ENCODE measurements at places on chromosomes 2 and 18.

- no peak for DNase-seq
Observed at GRCh38 chr2:44456946-44457345, 95.2 kb downstream of the CAMKMT start.

DNA sequence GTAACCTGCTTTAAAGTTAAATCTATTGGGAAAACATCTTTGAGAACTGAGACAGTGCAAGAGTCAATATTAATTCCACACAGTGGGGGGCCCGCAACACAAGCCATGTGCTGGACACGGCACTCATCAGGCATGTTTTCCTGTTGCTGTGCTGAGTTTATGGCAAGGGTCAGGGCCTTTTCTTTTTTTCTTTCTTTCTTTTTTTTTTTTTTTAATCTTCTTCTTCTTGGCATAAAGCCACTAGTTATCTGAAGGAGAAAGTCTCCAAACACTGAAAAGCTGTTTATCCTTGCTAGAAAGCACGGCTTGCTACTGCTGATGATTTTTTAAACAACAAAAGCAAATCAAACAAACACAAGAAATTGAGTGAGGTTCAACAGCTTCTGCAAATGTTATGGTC, 252.1 kb downstream of the ZNF521 start:
- no peak for DNase-seq

GRCh38 chr2:233867993-233868532, at the start of gene MSL3B:
Gene MSL3B (minus strand): TSS chr2:233868386.
- peak; percentile 76 for DNase-seq

DNA sequence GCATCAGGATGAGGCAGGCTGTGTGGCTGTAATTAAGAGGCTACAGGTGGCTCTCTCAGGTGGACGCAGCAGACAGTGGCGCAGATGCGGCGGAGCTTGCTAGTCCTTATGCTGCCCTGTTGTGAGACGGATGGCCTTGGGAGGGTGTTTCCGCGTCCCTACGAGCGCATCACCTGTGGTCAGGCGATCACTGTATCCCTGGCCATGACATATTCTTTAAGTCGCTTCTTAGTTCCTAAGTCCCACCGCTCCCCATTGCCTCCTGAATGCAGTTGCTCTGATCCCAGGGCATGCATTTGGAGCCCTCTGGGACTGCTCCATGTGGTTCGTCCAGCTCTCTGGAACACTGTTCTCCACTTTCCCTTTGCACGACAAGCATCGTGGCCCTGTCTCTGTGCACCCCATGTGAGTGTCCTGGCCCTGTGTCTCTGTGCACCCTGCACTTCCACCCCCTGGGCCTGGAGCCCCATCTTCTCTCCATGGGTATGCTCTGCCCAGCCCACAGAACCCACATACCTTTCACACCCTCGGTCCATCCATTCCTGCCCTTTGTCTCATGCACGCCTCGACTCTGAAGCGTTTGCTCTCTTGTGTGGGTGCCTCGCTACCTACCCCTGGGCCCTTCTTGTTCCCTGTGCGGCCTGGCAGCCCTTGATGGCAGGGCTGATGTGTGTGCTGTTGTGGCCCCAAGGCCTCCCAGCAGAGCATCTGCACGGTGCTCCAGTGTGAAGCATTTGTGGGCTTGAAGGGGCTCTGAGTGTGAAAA, 74.4 kb downstream of the SH3RF3 start:
- no peak for DNase-seq

- peak; percentile 78 for DNase-seq
Observed at GRCh38 chr2:17851731-17852585, 26.5 kb upstream of the KCNS3 start.

GRCh38 chr2:154392256-154392655, 306.2 kb upstream of the KCNJ3 start:
- no peak for DNase-seq

DNA sequence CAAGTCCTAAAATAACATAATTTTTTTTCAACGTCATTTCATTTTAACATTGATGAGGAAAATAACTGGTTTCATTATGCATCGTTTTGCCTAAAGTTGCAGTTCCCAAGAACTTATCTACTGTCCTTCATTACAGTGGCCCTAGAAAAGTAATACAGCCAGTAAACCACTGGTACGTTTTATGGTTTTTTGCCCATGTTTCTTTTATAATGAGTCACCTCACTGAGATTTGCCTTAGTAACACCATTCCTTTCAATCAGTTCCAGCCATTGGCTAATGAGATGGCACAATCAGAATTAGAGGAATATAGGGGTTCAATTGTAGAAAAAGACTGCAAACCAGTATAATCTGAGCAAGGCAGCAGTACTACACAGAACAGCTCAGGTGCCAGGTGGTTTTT, 422.6 kb upstream of the LYPD1 start:
- no peak for DNase-seq

DNA sequence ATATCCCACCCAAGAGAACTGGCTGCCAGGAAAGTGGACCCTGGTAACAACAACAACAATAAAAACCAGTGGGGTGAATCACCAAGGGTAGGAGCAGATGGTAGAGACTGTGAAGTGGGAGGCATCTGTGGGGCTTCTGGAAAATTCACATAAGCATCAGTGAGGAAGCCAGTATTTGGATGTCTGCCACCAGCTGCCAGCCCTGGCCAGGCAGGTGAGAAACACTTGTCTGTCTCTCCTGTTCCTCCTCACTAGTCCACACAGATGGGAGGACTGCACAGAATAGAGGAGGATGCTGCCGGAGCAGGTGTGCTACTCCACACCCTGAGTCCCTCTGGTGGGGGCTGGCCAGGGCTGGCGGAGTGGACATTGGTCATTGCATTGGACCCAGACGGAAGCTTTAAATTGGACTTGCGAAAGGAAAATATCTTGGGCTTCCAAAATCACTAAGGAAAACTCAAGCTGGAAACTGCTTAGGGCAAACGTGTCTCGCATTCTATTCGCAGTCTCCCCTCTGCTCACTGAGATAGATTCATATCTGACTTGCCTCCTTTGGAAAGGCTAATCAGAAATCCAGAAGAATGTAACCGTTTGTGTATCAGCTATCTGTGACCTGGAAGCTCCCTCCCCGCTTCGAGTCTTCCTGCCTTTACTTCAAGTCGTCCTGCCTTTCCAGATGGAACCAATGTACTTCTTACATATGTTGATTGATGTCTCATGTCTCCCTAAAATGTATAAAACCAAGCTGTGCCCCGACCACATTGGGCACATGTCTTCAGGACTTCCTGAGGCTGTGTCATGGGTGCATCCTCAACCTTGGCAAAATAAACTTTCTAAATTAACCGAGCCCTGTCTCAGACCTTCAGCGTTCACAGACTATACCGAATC, 69.1 kb downstream of the NAB1 start:
- DNase-seq = no peak

DNA sequence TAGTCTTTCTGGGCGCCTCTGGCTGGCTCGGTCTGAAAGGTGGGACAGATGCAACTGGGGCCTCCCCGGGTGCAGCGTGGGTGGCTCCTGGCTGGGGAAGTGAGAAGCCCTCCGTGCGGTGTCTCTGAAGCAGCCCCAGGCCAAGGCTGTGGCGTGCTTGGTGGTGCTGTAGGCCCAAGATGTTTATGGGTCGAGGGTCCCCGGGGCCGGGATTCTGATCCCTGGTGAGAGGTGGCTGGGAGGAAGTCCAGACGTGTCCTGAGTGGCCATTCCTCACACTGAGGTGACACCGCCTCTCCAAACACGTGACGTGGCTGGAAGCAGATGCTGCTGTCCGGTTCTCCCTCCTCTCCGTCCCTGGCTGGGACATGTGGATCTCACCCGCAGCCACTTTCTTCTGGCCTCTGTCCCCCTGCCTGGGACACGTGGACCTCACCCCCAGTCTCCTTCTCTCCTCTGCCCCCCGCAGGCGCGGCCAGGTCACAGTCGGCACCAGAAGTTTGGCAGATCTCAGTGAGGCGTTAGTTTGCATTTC, 12.6 kb downstream of the RTP5 start:
- DNase-seq = peak; percentile 42

GRCh38 chr2:97914691-97915213, 81.0 kb downstream of the TMEM131 start:
- DNase-seq = no peak

- no peak for DNase-seq
Observed at GRCh38 chr2:127052057-127052770, 54.7 kb downstream of the BIN1 start.

GRCh38 chr18:9839853-9840252, 45.9 kb upstream of the TXNDC2 start:
- DNase-seq = no peak

GRCh38 chr2:184125867-184126266, 472.5 kb upstream of the ZNF804A start:
- DNase-seq = no peak

DNA sequence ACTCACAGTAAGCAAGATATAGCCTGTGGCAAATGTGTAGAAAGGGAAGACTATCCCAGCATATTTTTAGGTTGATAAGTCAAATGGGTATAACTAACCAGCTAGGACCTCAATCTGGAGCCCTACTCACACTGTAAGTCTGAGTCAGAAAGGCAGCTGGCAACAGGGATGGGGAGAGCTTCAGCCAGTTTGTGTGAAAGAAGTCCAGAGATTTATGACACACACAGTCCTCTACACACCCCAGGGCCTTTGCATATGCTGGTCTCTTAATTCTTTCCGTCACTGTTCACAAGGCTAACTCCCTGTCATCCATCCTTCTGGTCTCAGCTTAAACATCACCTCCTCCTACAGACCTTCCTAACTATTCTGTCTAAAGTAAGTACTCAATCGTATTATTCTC, 5.9 kb upstream of the TCF4 start:
- no peak for DNase-seq

GRCh38 chr2:141911485-141912066, 219.2 kb downstream of the LRP1B start:
- DNase-seq = peak; percentile 23

DNA sequence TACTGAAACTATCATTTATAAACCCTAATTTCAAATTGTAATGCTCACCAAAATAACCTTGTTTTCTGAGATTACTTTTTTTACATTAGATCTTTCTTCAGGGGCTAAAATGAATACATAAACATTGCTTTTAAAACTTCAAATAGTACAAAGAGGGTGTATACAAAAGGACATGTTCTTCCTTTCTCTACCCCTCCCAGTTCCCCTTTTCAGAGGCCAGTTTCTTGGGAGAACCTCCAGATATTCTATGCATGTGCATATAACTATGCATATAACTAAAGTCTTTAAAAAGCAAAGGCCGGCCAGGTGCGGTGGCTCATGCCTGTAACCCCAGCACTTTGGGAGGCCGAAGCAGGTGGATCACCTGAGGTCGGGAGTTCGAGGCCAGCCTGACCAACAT, 10.6 kb upstream of the FAM117B start:
- peak; percentile 62 for DNase-seq

- peak; percentile 74 for DNase-seq
Observed at GRCh38 chr2:119756837-119757236, 2.9 kb upstream of the PTPN4 start.

- no peak for DNase-seq
Observed at GRCh38 chr2:39059366-39059952, 61.4 kb downstream of the SOS1 start.

DNA sequence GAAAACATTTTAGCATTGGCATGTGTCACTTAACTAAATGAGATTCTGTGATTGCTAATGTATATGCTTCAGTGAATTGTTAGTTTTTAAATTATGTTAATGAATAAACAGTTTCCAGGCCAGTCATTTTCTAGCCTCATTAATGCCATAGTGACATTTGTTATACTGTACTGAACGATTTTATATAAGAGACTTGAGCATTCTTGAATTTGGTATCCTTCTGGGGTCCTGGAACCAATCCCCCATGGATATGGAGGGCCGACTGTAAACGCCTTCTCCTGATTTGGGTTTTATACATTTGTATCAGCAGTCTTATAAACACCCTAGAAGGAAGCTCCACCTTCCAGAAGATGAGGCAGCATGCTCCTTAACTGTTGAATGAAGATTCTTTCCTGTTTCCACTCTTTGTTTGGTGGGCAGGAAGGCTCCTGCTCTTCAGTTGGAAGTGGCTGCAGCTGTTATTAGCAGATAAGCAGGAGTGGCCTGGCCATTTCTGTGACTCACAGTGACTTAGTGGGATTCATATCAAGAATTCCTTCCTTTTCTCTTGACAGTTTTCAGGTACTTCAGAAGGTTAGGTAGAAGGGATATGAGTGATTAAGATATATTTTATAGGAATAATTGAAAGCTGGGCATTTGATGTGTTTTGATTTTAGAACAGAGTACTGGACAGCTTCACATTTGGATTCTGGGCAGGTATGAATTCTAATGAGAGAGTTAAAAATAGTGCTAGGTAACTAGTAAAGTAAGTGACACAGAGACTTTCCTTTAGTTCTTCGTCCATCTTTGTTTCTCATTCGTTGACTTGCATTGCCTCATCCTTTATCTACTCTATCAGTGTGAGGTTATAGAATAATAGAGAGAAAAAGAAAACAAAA, 124.9 kb downstream of the PLCL1 start:
- no peak for DNase-seq
